Activated CD4-positive, alpha-beta T cell treated with anti-CD3 and anti-CD28 coated beads, Interleukin-2, amount 10 ng/mL, durations not matched to agents 7 days and 5 days (primary cell): ENCODE measurements at places on chromosomes 1 and 21. TPM values are rescaled to one million over a fixed set of nuclear protein-coding genes. Genes with fewer than 3 reads are reported as not detected.

The CYP4A11 gene
- total RNA-seq, result not detected

The FMO2 gene
- total RNA-seq, result not detected

The ADAMTS1 gene
- 2.4 TPM for total RNA-seq

The AXDND1 gene
- total RNA-seq, result 0.42 TPM

The FMOD gene
- total RNA-seq, result not detected

The SLC26A9 gene
- not detected for total RNA-seq

The CCDC28B gene
- 33.4 TPM for total RNA-seq

The CELA2A gene
- not detected for total RNA-seq

The GSTM5 gene
- total RNA-seq, result 0.17 TPM

The OVAAL gene
- not detected for total RNA-seq

The LINGO4 gene
- total RNA-seq, result 0.35 TPM

The OR2L2 gene
- total RNA-seq, result 0.12 TPM

The TAL1 gene
- total RNA-seq, result not detected

The HCN3 gene
- total RNA-seq, result 3.4 TPM

GRCh38 chr1:114144016-114144415 is 9.7 kb downstream of the SYT6 start:
- no peak overlapping the region for H3K4me3 ChIP-seq
- no peaks in the 10 kb centered on the region for H3K36me3 ChIP-seq
- H3K27ac ChIP-seq, result no peak overlapping the region

GRCh38 chr1:44721485-44722361 is 9.2 kb downstream of the RNU5D-1 start:
- no peaks in the 10 kb centered on the region for H3K27me3 ChIP-seq
- H3K4me1 ChIP-seq, result peaks cover 72% of the 10 kb centered on the region
- peak overlapping the region; percentile 97 for H3K27ac ChIP-seq
- DNase-seq, result peak; percentile 85
- peak overlapping the region; percentile 43 for H3K4me3 ChIP-seq

- no peaks in the 10 kb centered on the region for H3K4me1 ChIP-seq
- H3K27ac ChIP-seq, result no peak overlapping the region
- no peaks in the 10 kb centered on the region for H3K36me3 ChIP-seq
- DNase-seq, result no peak
- peaks cover 15% of the 10 kb centered on the region for H3K27me3 ChIP-seq
Measured at GRCh38 chr1:66583021-66583420, 49.1 kb downstream of the SGIP1 start.

DNA sequence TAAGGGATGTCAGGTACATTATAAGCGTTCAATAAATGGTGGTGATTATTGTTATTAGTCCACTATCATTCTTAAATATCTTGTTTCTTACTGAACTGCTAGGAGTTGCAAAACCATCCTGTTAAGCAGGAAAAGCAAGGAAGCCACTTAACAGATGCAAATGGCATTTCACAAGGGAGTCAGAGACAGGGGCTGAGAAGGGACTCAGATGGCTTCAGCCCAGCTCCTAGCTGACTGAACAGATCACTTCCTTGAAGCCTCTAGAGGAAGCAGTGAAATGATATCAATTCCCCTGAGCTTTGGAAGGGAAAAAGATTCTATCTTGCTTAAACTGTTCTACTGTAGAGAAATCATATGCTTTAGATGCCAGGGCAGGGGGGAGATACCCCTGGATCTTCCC is 151.5 kb downstream of the ST6GALNAC5 start:
- H3K36me3 ChIP-seq, result no peaks in the 10 kb centered on the region
- H3K4me1 ChIP-seq, result no peaks in the 10 kb centered on the region
- no peak for DNase-seq
- no peaks in the 10 kb centered on the region for H3K27me3 ChIP-seq
- no peak overlapping the region for H3K27ac ChIP-seq

DNA sequence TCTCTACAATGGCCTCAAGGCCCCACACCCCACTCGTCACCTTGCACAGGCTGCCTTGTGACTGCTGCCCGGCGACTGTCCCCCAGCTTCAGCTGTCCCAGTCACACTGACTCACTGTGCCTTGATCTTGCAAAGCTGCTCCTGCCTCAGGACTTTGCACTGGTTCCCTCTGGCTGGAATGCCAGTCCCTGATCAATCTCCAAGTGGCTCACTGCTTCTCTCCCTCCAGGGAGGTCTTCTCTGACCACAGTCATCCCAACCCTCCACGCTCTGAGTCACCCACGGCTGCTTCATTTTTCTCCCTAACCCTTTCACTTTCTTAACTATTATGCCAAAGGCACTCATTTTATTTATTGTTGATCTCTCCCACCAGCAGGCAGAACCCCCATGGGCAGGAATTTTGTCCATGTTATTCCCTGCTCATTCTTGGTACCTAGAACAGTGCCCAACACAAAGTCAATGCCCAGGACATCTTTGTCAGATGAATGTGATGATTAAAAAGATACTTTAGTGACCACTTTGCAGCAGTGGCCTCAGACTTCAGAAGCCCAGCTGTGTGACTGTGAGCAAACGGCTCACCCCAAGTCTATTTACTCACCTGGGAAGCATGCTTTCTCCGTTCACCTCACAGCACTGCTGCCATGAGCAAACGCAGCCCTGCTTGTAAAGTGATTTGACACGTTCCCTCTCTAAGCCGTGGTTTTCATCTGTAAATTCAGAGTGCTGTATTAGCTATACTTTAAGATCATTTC is 53.4 kb downstream of the ZBTB18 start:
- no peak overlapping the region for H3K4me3 ChIP-seq
- no peak overlapping the region for H3K27ac ChIP-seq
- H3K36me3 ChIP-seq, result no peaks in the 10 kb centered on the region
- peaks cover 7% of the 10 kb centered on the region for H3K4me1 ChIP-seq
- DNase-seq, result no peak
- peaks cover 8% of the 10 kb centered on the region for H3K27me3 ChIP-seq

GRCh38 chr1:59364037-59364436 is 67.1 kb downstream of the FGGY start:
- H3K36me3 ChIP-seq, result no peaks in the 10 kb centered on the region
- H3K4me1 ChIP-seq, result no peaks in the 10 kb centered on the region
- no peak overlapping the region for H3K27ac ChIP-seq
- no peak overlapping the region for H3K4me3 ChIP-seq
- DNase-seq, result no peak

DNA sequence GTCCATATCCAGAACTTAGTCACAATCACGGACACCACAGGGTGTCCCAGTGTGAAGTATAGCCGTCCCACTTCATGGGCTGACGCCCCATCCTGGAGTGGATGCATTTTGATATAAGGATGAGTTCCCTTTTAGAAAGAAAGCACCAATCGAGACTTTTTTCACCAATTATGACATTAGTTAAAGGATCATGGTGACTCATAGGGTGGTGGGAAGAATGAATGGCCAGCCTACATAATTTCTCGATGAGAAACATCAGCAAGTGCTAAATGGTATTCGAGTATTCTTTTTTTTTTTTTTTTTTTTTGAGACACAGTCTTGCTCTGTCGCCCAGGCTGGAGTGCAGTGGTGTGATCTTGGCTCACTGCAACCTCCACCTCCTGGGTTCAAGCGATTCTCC is 38.5 kb upstream of the USP1 start:
- no peaks in the 10 kb centered on the region for H3K4me1 ChIP-seq
- no peaks in the 10 kb centered on the region for H3K36me3 ChIP-seq
- peaks cover 2% of the 10 kb centered on the region for H3K27me3 ChIP-seq
- DNase-seq, result no peak

DNA sequence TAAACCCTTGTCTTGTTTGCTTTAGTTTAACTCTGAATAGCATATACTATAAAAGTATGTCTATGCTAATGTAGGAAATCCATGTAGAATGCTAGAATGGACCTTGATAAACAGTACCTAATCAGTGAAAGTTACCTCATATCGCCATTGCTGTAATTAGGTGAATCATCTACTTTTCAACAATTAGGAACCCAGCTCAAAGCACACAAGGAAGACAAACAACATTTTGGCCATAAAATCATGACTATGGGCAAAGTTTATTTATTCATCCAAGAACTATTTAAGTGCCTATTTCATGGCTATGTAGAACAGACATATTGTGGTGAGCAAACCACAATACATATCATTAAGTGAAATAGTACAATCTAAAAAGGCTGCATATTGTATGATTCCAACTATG is 1043.2 kb downstream of the BRINP3 start:
- no peaks in the 10 kb centered on the region for H3K36me3 ChIP-seq
- no peaks in the 10 kb centered on the region for H3K27me3 ChIP-seq
- H3K27ac ChIP-seq, result no peak overlapping the region
- DNase-seq, result no peak

DNA sequence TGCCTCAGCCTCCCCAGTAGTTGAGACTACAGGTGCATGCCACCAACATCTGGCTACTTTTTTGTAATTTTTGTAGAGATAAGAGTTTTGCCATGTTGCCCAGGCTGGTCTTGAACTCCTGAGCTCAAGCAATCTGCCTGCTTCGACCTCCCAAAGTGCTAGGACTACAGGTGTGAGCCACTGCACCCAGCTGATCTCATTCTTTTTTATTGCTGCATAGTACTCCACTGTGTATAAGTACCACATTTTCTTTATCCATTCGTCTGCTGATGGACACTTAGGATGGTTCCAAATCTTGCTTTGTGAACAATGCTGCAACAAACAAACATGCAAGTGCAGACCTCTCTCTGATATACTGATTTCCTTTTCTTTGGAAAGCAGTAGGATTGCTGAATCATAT is 59.5 kb downstream of the UROD start:
- no peak overlapping the region for H3K27ac ChIP-seq
- no peak for DNase-seq
- H3K27me3 ChIP-seq, result peaks cover 33% of the 10 kb centered on the region
- no peaks in the 10 kb centered on the region for H3K36me3 ChIP-seq

GRCh38 chr1:237043846-237044636 is 2.1 kb downstream of the RYR2 start:
- H3K4me1 ChIP-seq, result peaks cover 6% of the 10 kb centered on the region
- no peak overlapping the region for H3K4me3 ChIP-seq
- H3K36me3 ChIP-seq, result peaks cover 2% of the 10 kb centered on the region
- peaks cover 47% of the 10 kb centered on the region for H3K27me3 ChIP-seq

- peaks cover 2% of the 10 kb centered on the region for H3K27me3 ChIP-seq
- peaks cover 23% of the 10 kb centered on the region for H3K36me3 ChIP-seq
- H3K4me3 ChIP-seq, result peak overlapping the region; percentile 77
- peaks cover 52% of the 10 kb centered on the region for H3K4me1 ChIP-seq
- DNase-seq, result no peak
- H3K27ac ChIP-seq, result peak overlapping the region; percentile 83
Measured at GRCh38 chr1:169892176-169892926, 1.3 kb downstream of the SCYL3 start.

- no peaks in the 10 kb centered on the region for H3K4me1 ChIP-seq
- no peak overlapping the region for H3K4me3 ChIP-seq
- DNase-seq, result no peak
- no peak overlapping the region for H3K27ac ChIP-seq
- H3K36me3 ChIP-seq, result peaks cover 30% of the 10 kb centered on the region
- no peaks in the 10 kb centered on the region for H3K27me3 ChIP-seq
Measured at GRCh38 chr1:220067269-220068204, 21.2 kb upstream of the EPRS1 start.
